ENCODE measurements at places on chromosomes 2 and 18. TPM values are rescaled to one million over a fixed set of nuclear protein-coding genes. Genes with fewer than 3 reads are reported as not detected.

DNA sequence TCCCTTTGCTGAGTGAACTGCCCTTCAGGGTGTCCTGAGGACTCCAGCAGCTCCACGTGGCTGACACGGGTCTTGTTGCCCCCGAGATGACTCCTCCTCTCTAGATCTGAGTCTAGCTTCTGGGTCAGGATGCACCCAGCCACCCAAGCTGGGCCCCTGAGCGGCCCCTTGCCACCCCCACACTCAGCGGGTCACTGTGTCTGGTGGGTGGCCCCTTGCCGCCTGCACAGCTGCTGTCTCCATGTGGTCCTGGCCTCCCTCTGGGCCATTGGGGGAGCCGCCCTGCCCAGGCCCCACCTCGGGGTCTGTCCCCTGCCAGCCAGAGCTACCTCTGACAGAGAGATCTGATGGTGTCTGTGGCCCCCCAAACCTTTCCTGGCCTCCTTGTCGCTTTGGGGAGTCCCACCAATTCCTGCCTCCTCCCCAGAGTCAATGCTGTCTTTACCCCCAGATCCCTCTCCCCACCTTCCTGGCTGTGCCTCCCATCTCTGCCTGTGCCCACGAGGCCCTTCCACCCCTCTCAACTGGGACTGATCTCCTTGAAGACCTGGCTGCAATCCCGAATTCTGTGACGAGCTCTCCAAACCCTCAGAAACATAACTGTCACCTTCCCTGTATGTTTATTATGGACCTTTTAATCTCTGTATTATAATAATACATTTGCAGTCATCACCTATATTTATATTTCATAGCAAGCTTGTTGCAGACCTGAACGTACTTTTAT, 46.5 kb downstream of the TWIST2 start:
- DNase-seq: no peak

The UGT1A5 gene
- total RNA-seq: not detected

The PDCD1 gene
- not detected for total RNA-seq

- DNase-seq: no peak
These were observed 53.3 kb upstream of the TFCP2L1 start for GRCh38 chr2:121338281-121338680.

- no peak for DNase-seq
These were observed 55.9 kb downstream of the PLA2R1 start for GRCh38 chr2:160006475-160006874.

The HOXD8 gene
- total RNA-seq: 11.7 TPM

The CCDC85A gene
- not detected for total RNA-seq

GRCh38 chr2:16639431-16639830, 26.2 kb downstream of the CYRIA start:
- no peak for DNase-seq

GRCh38 chr2:22981785-22982184, 403.2 kb upstream of the KLHL29 start:
- no peak for DNase-seq

GRCh38 chr2:58133395-58133794, 86.8 kb downstream of the VRK2 start:
- no peak for DNase-seq

The CYTIP gene
- total RNA-seq: 1.8 TPM

GRCh38 chr2:142694282-142694681, 183.2 kb upstream of the KYNU start:
- DNase-seq: no peak

DNA sequence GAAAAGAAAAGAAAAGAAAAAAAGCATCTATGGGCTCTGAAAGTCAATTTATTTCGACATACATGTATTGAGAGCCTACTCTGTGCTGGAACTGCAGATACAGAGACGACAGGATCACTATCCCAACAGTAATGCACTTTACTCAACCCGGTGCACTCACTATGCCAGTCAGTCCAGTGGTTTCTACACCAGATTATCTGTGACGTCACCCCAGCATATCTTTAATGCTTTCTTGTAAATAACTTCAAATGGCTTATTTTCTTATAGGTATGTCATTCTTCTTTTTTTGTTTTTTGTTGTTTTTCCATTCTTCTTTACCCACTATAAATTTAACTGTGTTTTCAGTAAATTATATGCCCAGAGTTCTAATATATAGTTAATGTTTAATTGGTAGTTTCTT, 800.0 kb upstream of the FANCL start:
- DNase-seq: no peak

GRCh38 chr18:10851824-10852319, 297.5 kb downstream of the PIEZO2 start:
- peak; percentile 57 for DNase-seq

The CHN1 gene
- 131 TPM for total RNA-seq

DNA sequence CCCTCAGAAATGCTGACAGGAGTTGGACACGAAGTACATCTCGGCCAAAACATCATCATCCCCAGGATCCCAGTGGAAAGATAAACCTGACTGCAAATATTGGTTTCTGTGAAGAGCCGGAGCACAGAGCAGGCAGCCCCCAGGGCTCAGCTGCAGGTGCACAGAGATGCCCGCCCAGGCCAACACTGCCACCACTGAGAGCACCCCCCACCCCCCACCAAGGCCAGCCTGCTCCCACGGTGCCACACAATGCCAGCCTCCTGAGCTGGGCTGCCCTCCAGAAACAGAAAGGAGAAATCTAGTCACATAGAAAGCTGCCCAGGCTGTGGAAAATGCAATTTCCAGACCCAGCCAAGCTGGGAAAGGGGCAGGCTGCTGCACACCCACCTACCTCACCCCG, 71.7 kb downstream of the GALNT14 start:
- DNase-seq: no peak

- no peak for DNase-seq
These were observed 292.6 kb downstream of the PLCL1 start for GRCh38 chr2:198096965-198097364.

DNA sequence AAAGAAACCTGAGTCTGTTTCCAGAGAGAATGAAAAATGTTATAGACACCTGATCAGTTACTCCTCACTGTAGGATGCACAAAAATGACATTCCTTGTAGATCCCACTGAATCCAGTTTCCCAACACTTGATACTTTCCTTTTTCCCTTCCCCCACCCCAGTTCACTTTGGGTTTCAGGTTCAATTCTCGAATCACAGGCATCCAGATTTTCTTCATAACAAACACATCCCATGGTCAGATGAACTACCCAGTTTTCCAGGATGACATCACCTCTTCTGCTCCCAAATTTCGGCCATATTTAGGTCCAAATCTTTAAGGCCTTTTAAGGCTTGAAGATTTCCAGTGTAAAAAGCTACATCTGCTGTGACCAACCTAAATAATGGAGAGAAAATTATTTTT, 51.5 kb downstream of the UGP2 start:
- no peak for DNase-seq

DNA sequence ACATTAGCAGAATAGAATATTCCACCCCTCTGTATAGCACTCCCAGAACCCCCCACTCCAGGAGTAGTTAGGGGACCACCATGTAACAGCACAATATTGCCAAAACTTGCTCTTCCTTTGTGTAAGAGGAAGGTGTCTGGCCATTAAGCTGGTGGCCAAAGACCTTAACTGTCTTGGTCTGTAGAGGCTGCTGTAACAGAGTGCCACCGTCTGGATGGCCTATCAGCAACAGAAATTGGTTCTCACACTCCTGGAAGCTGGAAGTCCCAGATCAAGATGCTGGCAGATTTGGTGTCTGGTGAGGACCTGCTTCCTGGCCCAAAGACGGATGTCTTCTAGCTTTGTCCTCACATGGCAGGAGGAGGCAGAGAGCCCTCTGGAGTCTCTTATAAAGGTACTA, 61.6 kb upstream of the TGFA start:
- DNase-seq: peak; percentile 42

DNA sequence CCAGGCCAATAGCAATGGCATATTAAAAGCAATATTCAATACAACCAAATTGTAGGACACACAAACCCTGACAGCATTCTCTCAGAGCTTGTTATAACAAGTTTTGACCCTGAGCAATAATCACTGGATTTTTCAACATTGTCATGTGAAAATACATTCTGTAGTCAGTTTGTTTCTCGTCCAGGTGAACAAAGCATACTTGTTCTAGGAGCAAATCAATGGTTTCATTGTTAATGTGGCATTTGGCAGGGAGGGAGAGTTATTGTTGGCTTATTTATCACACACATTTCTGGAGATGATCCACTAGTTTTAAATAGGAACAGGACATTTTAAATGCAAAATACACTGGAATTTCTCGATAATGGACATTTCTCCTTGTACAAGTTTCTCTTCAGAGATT, 69.9 kb upstream of the L3MBTL4 start:
- DNase-seq: no peak

DNA sequence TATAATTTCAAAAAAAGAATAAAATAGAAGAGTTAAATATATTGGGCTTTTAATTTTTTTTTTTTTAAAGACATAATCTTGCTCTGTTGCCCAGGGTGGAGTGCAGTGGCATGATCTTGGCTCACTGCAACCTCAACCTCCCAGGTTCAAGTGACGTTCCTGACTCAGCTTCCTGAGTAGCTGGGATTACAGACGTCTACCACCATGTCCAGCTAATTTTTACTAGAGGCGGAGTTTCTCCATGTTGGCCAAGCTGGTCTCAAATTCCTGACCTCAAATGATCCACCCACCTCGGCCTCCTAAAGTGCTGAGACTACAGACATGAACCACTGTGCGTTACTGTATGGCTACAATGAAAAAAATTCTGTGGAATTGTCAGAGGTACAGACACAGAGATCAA, 98.1 kb upstream of the RGPD4 start:
- peak; percentile 86 for DNase-seq

The TMEM247 gene
- not detected for total RNA-seq

The SLC5A6 gene
- total RNA-seq: 38.2 TPM

The VWA3B gene
- total RNA-seq: not detected

The SLC9A4 gene
- not detected for total RNA-seq

DNA sequence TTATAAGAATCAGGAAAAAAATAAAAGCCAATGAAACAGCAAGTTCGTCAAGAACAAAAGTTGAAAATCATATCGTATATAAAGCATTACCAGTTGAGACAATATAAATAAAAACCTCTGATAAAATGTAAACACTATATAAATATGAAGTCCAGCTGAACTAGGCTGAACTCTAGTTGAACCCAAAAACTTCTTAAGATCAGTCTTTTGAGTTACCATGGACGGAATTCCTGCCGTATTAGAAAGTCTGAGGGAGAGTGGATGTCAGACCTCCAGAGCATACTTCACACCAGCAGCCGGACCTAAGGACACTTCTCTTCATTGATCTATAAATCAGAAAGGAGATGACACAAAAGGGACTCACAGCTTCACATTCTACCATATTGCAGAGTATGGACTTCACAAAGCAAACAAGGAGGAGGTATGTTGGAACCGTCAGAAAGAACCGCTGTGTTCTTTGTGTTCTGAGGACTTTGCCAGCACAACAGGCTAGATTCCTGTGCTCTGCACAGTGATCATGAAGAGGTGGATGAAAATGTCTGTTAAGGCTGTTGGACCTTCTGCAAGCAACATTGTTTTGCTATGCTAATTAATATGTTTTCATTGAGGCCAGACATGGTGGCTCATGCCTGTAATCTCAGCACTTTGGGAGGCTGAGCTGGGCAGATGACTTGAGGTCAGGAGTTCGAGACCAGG, 67.2 kb upstream of the SP5 start:
- no peak for DNase-seq

The KCNG2 gene
- total RNA-seq: not detected

DNA sequence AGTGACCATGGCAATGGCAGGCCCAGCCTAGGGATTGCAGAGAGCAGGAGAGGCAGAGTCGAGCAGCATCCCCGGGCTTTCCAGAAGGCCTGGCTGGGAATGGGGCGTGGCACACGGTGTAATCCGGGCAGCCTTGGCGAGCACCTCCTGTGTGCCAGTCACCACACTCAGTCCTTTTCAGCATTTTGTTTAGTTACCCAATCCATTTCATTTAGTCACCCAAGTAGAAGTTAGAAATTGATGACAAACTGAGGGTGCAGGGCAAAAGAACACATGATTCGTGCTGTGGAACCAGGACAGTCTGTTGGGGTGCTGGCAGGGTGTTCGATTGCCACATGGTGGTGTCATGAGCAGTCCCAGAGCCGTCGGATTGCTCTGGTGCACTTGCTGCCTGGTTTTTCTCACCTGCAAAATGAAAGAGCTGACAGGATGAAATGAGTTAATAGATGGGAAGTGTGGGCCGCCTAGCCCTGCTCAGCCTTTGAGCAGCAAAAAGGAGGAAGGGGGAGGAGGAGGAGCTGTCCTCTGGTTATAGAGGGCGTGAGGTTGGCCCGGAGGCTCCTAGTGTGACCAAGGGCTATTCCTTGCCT, 299.4 kb downstream of the AGAP1 start:
- DNase-seq: no peak

DNA sequence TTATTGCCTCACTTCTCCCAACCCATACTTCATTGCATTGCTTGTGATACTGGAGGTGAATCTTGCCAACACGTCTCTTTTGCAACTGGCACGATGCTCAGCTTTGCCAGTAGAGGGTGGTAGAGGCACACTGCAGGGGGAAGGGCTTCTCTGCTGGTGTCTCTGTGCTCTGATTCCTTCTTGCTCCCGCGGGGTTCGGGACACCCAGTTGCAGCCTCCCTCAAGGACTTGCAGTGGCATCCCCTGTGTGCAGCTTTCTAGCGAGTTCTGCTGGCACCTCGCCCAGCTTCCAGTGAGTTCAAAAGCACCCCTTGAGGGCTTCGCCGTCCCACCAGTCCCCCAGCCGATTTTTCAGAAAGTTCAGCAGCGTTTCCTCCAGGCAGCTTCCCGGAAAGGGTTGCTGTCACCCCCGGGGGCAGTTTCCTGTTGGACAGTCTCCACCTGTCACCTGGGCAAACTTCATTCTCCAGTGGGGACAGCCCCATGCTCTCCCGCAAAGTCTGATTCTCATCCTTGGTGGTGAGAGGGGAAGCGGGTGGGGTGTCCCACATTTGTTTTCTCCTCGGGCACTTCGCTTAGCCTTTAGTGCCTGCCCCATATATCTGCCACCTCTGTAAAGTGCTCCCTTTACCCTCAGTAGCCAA, 35.4 kb upstream of the EN1 start:
- peak; percentile 44 for DNase-seq

GRCh38 chr2:213261715-213262114, 22.5 kb upstream of the SPAG16 start:
- no peak for DNase-seq

GRCh38 chr2:149084924-149085795, 46.7 kb downstream of the LYPD6B start:
- peak; percentile 26 for DNase-seq

- no peak for DNase-seq
These were observed 64.4 kb downstream of the IKZF2 start for GRCh38 chr2:213087040-213087439.
